ENCODE measurements at places on chromosomes 6 and 20.

DNA sequence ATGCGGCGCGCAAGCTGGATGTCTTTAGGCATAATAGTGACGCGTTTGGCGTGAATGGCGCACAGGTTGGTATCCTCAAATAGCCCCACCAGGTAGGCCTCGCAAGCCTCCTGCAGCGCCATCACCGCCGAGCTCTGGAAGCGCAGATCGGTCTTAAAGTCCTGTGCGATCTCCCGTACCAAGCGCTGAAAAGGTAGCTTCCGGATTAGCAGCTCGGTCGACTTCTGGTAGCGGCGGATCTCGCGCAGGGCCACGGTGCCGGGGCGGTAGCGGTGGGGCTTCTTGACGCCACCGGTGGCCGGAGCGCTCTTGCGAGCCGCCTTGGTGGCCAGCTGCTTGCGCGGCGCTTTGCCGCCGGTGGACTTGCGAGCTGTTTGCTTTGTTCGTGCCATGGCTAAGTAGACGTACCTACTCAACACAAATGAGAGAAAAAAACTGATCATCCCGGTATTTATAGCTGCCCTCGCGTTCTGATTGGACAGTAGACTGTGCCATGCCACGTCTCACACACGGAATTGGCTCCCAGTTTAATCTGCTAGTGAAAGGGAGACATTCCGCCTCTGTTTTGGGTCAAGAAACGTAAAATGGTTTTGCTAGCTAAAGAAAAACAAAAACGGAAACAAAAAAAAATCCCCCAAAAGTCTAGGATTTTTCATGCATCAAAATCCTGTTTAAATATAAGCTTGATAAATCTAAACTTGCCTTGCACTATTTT is 40.1 kb downstream of the OR2B2 start:
- DNase-seq, result peak; percentile 52

GRCh38 chr6:150201285-150201684 is 58.4 kb downstream of the PPP1R14C start:
- DNase-seq, result no peak

- DNase-seq, result no peak
Measured at GRCh38 chr6:195861-196360, 96.4 kb upstream of the DUSP22 start.

DNA sequence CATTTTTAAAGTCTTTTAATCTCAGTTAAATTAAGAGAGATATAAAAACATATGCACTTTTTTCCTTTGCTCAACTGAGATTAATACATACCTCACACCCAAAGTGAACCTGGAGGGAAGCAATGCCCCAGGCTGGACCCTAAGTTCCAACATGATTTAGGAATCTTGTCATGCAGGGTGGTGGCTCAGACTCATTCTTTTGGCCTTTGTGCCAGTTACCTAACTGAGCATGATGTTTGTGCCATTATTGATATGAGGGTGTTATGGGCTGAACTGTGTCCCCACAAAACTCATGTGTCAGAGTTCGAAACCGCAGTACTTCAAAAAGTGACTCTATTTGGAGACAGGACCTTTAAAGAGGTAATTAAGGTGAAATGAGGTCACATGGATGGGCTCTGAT is 188.0 kb downstream of the ARHGAP18 start:
- DNase-seq, result no peak

GRCh38 chr6:127907960-127908640 is 7.2 kb upstream of the THEMIS start:
- DNase-seq, result no peak
